ENCODE measurements at places on chromosomes 13 and 19.

GRCh38 chr13:66950666-66951065, 279.5 kb downstream of the PCDH9 start:
- DNase-seq, result no peak

- no peak for DNase-seq
Observed at GRCh38 chr19:16249826-16250404, 52.2 kb downstream of the AP1M1 start.

GRCh38 chr13:95533545-95534160, 18.9 kb upstream of the CLDN10 start:
- no peak for DNase-seq

GRCh38 chr19:51568456-51568855, 2.6 kb upstream of the ZNF175 start:
- DNase-seq, result no peak

- no peak for DNase-seq
Observed at GRCh38 chr19:38713227-38713649, 31.0 kb downstream of the CAPN12 start.

- no peak for DNase-seq
Observed at GRCh38 chr19:36837176-36837905, 846 bp downstream of the ZNF790 start.

DNA sequence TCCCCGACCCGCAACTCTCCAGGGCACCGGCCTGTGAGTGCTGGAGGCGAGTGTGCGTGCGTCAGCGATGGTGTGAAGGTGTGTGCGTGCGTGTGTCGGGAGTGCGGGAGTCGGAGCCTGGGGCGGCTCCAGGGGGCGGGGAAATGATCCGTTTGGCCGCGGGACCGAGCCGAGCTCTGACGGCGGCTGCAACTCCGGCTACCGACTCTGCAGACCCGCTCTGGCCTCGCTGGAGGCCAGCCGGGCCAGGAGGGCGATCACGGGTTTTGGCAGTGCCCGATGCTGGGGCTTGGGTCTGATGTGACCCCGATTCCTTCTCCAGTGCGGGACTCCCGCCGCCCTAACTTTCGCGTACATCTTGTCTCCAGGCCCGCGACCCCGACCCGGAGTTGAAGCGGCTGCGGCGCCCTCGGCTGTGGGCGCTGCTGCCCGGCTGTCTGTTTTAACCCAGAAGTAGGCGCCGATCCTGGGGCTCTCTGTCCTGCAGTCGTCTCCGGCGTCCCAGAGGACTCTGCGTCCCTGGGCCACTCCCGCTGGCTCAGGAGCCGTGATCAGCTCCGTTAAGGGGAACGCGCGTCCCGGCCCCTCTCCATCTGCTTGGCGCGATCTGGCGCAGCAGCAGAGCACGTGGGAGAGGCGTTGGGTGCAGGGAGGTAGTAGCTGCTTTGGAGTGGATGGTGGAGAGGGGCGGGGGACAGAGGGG, 1.2 kb downstream of the CHST8 start:
- DNase-seq, result no peak

- DNase-seq, result no peak
Observed at GRCh38 chr19:30096596-30097370, 154.7 kb downstream of the URI1 start.

GRCh38 chr13:43294412-43294811, 271.0 kb downstream of the DNAJC15 start:
- DNase-seq, result no peak

DNA sequence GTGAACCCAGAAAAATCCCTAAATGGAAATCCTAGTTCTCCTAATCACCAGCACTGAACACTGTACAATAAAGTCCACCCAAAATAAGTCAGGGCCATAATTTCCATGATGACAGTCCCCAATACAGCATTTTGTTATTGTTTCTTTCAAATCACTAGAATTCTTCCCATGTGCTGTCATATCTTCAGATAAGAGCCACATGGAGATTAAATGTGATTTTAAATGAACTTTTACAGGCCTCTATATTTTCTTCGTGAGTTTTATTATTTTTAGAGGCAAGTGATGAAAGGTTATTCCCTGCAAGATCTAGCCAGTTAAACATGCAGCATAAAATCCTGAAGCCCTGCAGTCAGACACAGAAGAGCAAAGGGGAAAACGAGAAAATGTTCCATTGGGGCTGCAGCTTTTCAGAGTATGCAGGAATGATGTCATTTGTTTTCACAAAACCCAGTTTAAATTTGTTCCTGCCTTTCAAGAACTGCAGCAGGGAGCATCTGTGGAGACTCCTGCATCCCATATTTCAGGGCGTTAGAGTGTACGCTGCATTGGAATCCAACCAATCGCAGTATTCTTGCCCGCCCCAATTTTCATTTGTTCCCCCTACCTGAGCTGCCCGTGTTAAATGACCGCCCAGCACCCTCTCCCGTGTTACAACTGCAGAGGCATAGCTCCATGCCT, 167.2 kb upstream of the KLF12 start:
- DNase-seq, result no peak

GRCh38 chr19:46975925-46976782, 43.5 kb upstream of the NPAS1 start:
- DNase-seq, result peak; percentile 89

GRCh38 chr19:788983-789700, 8.1 kb upstream of the PTBP1 start:
- DNase-seq, result no peak

GRCh38 chr19:3986260-3987041, 1.2 kb upstream of the EEF2 start:
- peak; percentile 43 for DNase-seq

- DNase-seq, result no peak
Observed at GRCh38 chr19:30959011-30959410, 390.2 kb downstream of the TSHZ3 start.

DNA sequence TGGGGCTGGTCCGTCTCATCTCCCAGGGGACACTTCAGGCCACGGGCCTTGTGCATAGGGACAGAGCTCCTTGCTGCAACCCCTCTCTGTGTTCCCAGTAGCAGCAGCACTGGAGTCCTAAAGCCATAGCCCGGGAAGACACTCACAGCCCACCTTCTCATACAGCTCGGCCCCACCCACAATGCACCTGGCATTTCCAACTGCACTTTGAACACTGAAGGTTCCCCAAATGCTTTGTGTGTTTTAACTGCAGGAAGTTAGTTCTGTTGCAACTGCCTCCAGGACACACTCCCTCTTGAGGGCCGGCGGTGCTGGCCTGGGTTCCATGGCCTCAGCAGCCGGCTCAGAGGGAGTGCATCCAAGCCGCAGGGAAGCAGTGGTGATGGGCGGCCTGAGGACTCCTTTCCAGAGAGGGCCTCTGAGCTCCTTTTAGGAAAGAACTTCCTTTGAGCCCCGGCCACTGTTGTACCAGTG, 22.7 kb upstream of the TMEM255B start:
- no peak for DNase-seq

- DNase-seq, result no peak
Observed at GRCh38 chr13:105471673-105472072, 1063.8 kb downstream of the EFNB2 start.

GRCh38 chr19:48631225-48631624, 6.0 kb downstream of the DBP start:
- no peak for DNase-seq

- no peak for DNase-seq
Observed at GRCh38 chr19:46192992-46193650, 36.4 kb upstream of the IGFL1 start.

DNA sequence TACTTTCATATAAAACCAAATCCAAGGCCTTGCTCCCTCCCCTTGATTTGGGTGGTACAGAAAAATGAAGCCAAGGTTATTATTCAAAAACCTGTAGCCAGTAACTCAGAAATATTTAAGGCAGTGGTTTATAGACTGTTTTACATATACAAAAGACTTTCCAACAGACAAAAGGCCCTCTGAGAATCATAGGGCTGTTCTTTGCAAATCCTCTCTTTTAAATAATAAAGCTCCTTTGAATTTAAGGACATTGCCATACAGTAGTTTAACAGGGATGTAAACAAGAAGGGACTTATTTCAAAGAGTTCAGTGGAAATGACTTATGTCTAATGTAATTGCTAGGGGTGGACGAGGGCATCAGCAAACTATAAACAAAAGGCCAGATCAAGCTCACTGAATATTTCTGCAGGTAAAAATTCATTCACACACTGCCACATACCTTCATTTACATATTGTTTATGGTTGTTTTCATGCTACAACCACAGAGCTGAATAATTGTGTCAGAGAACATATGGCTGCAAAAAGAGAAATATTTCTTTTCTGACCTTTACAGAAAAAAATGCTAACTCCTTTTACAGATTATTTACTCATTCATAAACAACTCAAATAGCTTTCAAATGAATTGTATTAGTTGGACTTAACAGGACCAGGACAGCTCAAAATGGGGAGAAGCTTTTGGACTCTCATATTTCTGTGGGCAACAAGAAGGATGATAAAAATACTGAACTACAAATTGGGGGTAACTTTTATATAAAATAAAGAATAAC, 665.6 kb downstream of the SLITRK1 start:
- no peak for DNase-seq
